ENCODE measurements at places on chromosomes 2 and 18. TPM values are rescaled to one million over a fixed set of nuclear protein-coding genes. Genes with fewer than 3 reads are reported as not detected.

- H3K4me1 ChIP-seq = no peaks in the 10 kb centered on the region
- H3K4me3 ChIP-seq = no peak overlapping the region
- peak; percentile 52 for DNase-seq
Observed at GRCh38 chr18:32324181-32324580, 134.3 kb downstream of the MEP1B start.

- DNase-seq = no peak
- no peaks in the 10 kb centered on the region for H3K4me1 ChIP-seq
- H3K4me3 ChIP-seq = no peak overlapping the region
- no peaks in the 10 kb centered on the region for H3K27me3 ChIP-seq
- no peaks in the 10 kb centered on the region for H3K36me3 ChIP-seq
- no peak overlapping the region for H3K27ac ChIP-seq
Observed at GRCh38 chr2:38653380-38653714, 12.6 kb upstream of the GALM start.

- DNase-seq = no peak
- H3K36me3 ChIP-seq = no peaks in the 10 kb centered on the region
- no peak overlapping the region for H3K27ac ChIP-seq
- H3K27me3 ChIP-seq = no peaks in the 10 kb centered on the region
- H3K4me3 ChIP-seq = no peak overlapping the region
Observed at GRCh38 chr18:36392979-36393287, 95.4 kb downstream of the FHOD3 start.

DNA sequence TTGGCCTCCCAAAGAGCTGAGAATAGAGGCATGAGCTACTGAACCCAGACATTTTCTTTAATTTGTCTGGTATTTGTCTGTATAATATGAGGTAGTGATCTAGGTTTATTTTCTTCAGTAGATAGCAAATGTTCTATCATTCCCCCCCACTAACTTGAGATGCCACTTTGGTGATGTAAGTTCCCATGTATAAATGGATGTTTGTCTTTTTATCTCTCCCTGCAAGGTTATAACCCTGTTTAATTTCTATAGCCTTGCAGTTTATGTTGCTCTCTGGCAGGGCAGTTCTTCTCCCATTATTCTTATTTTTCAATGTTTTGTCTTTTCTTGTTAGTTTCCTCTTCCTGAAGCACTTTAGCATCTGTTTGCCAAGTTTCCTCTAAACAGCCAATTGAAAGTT is 39.1 kb upstream of the MAP4K4 start:
- no peaks in the 10 kb centered on the region for H3K4me1 ChIP-seq
- DNase-seq = no peak
- H3K27me3 ChIP-seq = no peaks in the 10 kb centered on the region
- H3K4me3 ChIP-seq = no peak overlapping the region
- H3K36me3 ChIP-seq = no peaks in the 10 kb centered on the region

The DOCK10 gene
- 3.8 TPM for total RNA-seq

DNA sequence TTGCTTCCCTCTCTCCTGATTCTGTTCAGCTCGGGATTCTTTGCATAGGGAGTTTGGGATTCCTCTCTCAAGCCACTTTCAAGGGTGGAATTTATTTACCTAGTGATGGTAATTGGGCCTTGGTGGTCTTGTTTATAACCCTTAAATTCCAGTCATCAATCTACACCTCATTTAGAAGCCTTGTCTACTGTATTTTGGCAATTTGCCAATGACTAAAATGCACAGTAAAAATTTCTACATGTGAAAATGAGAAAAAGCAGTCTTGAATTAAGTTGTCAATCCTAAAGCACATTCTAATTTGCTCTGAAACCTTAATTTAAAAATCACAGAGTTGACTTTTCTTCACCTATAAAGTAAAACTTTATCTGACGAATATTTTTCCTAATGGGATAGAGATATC is 749.2 kb upstream of the CRIM1 start:
- DNase-seq = no peak
- H3K27me3 ChIP-seq = no peaks in the 10 kb centered on the region
- H3K4me3 ChIP-seq = no peak overlapping the region
- H3K4me1 ChIP-seq = no peaks in the 10 kb centered on the region

- H3K27ac ChIP-seq = no peak overlapping the region
- H3K4me3 ChIP-seq = no peak overlapping the region
- no peak for DNase-seq
- no peaks in the 10 kb centered on the region for H3K4me1 ChIP-seq
- H3K36me3 ChIP-seq = no peaks in the 10 kb centered on the region
Observed at GRCh38 chr18:11150271-11150615, 874 bp upstream of the PIEZO2 start.

- no peaks in the 10 kb centered on the region for H3K4me1 ChIP-seq
- no peak overlapping the region for H3K4me3 ChIP-seq
- H3K27me3 ChIP-seq = no peaks in the 10 kb centered on the region
Observed at GRCh38 chr2:140892436-140892835, 1238.4 kb downstream of the LRP1B start.

The CLEC4F gene
- total RNA-seq = not detected

GRCh38 chr2:53317861-53318260 is 449.7 kb upstream of the CHAC2 start:
- H3K27ac ChIP-seq = no peak overlapping the region
- H3K4me1 ChIP-seq = no peaks in the 10 kb centered on the region
- H3K36me3 ChIP-seq = no peaks in the 10 kb centered on the region
- H3K27me3 ChIP-seq = no peaks in the 10 kb centered on the region
- no peak for DNase-seq

DNA sequence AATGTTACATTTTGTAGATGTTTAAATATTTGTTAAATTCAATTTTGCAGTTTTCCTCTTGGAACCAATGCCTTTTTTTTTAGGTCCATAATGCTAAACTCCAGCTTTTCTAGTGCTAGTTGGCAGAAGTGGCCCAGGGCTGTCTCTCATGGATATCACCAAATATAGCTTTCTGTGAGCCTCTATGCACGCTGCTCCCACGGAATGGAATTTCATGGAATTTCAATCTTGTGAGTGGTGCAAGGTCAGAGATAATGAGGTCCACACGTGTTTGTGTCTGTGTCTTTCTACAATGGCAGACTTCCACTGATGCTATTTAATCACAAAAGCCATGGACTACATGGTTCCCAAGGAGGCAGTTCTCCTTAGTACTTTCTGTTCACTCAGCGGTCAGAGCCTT is 191.5 kb upstream of the PARD3B start:
- H3K36me3 ChIP-seq = no peaks in the 10 kb centered on the region
- no peaks in the 10 kb centered on the region for H3K4me1 ChIP-seq
- no peak for DNase-seq
- no peak overlapping the region for H3K4me3 ChIP-seq
- H3K27ac ChIP-seq = no peak overlapping the region
- no peaks in the 10 kb centered on the region for H3K27me3 ChIP-seq

GRCh38 chr2:181656450-181657291 is at the start of gene CERKL:
Gene CERKL, minus strand, starts transcription at chr2:181657105. Its CDS starts 99 bp downstream, at chr2:181657006.
- H3K36me3 ChIP-seq = no peaks in the 10 kb centered on the region
- H3K4me3 ChIP-seq = peak within 1 kb of the TSS; percentile 13
- DNase-seq = no peak
- H3K27ac ChIP-seq = no peak within 1 kb of the TSS
- no peaks in the 10 kb centered on the region for H3K27me3 ChIP-seq

GRCh38 chr2:12979066-12979465 is 262.3 kb downstream of the TRIB2 start:
- no peak for DNase-seq
- no peak overlapping the region for H3K27ac ChIP-seq
- H3K36me3 ChIP-seq = no peaks in the 10 kb centered on the region
- H3K27me3 ChIP-seq = no peaks in the 10 kb centered on the region

- H3K4me1 ChIP-seq = no peaks in the 10 kb centered on the region
- H3K27me3 ChIP-seq = no peaks in the 10 kb centered on the region
Observed at GRCh38 chr2:124566518-124566970, 541.5 kb downstream of the CNTNAP5 start.

DNA sequence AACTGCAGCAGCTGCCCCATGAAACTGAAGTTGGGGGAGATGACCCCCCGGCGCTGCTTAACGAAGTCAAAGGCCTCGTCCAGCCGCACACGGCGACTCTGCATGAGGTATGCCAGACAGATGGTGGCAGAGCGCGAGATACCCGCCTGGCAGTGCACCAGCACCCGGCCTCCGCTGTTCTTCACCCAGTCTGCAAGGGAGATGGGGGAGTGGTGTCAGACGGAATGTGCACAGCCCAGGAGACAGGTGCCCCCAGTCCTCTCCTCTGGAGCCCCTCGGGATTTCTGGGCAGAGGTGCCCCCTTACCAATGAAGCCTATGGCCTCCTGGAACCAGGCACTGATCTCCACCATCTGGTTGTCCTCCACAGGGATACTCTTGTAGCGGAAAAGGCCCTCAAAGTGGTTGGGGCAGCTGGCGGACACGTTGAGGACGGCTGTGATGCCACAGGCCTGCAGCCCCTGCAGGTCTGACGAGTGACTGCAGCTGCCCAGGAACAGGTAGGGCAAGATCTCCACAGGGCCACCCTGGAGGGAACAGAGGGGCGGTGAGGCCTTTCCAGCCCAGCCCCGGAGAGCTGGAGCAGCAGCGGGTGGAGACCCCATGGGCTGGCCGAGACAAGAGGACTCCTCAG is 1.3 kb downstream of the DUSP2 start:
- no peaks in the 10 kb centered on the region for H3K36me3 ChIP-seq
- no peaks in the 10 kb centered on the region for H3K4me1 ChIP-seq
- DNase-seq = no peak
- H3K27ac ChIP-seq = no peak overlapping the region
- no peaks in the 10 kb centered on the region for H3K27me3 ChIP-seq

The ABCG5 gene
- total RNA-seq = not detected

The SCYGR4 gene
- not detected for total RNA-seq

GRCh38 chr2:240033330-240033678 is 3.1 kb upstream of the OR6B2 start:
- no peak for DNase-seq
- no peak overlapping the region for H3K27ac ChIP-seq
- no peaks in the 10 kb centered on the region for H3K36me3 ChIP-seq

DNA sequence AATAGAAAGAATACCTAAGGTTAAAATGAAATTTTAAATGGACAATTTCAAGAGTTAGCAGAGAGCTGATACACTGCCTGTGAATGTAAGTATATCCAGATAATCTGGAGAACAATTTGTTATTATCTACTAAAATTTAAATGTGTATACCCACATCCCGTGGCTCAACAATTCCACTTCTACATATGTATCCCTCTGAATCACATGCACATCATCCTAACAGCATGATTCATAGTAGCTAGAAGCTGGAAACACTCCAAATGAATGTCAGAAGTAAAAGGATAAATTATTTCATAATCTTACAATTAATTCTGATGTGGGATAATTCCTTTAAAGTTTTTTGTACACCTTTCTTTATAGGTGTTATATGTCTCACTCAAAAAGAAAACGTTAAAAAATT is 87.9 kb downstream of the CNTNAP5 start:
- H3K4me1 ChIP-seq = no peaks in the 10 kb centered on the region
- H3K27me3 ChIP-seq = no peaks in the 10 kb centered on the region
- no peaks in the 10 kb centered on the region for H3K36me3 ChIP-seq
- H3K4me3 ChIP-seq = no peak overlapping the region
- no peak overlapping the region for H3K27ac ChIP-seq

The MXD1 gene
- total RNA-seq = 11.3 TPM

DNA sequence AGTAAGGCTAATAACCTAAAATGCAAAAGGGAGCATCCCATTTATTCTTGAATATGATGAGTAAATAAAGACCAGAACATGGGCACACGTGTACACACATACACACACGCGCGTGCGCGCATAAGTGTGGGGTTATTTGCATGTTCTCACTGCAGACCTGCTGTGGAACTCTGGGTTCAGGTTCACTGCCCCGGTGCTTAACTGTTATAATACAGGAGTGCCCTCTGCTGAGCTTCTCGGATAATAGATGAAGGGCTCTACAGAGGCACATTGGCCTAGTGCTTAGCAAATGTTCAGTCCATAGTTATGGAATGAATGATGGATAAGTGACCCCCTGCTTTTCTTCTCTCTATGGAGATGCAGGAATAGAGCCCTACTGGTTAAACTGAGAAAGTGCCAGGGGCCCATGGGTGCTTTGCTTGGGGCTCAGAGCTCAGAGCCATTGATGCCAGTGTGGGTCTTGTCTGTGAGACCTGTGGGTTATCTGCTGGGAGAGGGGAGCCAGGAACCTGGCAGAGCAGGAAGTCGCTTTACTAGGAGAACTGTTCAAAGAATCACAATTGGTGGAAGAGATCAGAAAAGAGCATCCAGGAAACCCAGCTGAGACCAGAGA is 3.6 kb upstream of the ARL4C start:
- H3K27ac ChIP-seq = no peak overlapping the region
- peak; percentile 18 for DNase-seq
- H3K36me3 ChIP-seq = no peaks in the 10 kb centered on the region
- H3K27me3 ChIP-seq = no peaks in the 10 kb centered on the region
- H3K4me3 ChIP-seq = no peak overlapping the region
- peaks cover 4% of the 10 kb centered on the region for H3K4me1 ChIP-seq

DNA sequence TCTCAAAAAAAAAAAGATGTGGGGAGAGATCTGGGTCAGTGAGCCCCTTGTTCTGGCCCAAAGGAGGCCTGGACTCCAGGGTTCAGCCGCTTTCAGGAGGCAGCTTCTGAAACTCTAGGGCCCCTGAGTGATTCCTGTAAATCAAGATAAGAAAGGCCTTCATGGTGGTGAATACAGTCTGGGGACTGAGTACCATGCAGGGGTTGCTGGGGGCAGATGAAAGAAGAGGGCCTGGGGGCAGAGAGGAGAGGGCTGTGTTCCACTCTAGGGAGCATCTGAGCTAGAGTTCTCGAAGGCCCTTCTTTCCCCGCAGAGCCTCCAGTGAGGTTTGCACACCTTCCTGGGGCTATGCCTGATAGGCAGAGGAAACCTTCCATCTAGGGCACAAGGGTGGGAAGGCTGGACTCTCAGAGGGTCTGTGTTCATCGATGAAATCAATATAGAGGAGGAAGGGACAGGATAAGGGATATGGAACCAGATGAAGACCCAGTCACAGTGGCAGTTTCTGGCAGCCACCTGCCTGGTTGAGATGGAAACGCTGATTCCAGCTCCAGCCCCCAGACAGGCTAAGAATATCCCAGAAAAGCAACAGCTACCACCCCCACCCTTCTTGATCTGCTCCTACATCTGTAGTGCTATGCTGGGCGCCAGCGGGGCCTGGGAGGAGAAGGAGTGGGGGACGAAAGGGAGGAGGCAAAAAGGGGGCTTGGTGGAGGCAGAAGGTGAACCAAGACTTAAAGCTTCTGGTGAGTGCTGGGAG is 4.7 kb upstream of the CDK5R2 start:
- peaks cover 6% of the 10 kb centered on the region for H3K27me3 ChIP-seq
- H3K27ac ChIP-seq = no peak overlapping the region
- no peaks in the 10 kb centered on the region for H3K4me1 ChIP-seq
- no peak overlapping the region for H3K4me3 ChIP-seq
- no peaks in the 10 kb centered on the region for H3K36me3 ChIP-seq

DNA sequence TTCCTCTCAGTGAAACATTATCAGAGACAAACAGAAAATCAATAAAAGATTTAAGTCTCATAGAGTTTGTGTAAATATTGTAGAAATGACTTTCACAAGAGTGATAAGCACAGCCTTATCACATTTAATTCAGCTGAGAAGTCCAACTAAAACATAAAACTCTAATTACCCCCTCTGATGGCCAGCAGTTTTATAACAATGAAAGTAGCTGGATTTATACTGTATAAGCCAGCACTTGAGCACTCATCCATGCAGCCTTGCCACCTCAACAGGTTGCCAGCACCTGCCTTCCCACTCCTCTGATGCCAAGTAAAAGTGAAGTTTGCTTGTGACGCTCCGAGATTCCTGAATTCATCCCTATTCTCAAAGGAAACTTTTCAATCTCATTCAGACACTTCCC is 103.0 kb upstream of the STK39 start:
- H3K4me3 ChIP-seq = no peak overlapping the region
- DNase-seq = no peak
- H3K4me1 ChIP-seq = no peaks in the 10 kb centered on the region

Measured in uterus (tissue), 4 donors.